ENCODE measurements at places on chromosomes 16 and 17. TPM values are rescaled to one million over a fixed set of nuclear protein-coding genes. Genes with fewer than 3 reads are reported as not detected.

The SCGB1C2 gene
- not detected for total RNA-seq

The SCNN1G gene
- 2.6 TPM for total RNA-seq

The PSMB10 gene
- 49.4 TPM for total RNA-seq

The PERCC1 gene
- total RNA-seq: not detected

The TP53TG3 gene
- total RNA-seq: 0.49 TPM

The USH1G gene
- total RNA-seq: 0.11 TPM

The DYNLRB2 gene
- total RNA-seq: not detected

The MYOCD gene
- 0.66 TPM for total RNA-seq

The LYRM1 gene
- 32.0 TPM for total RNA-seq

The RRAD gene
- total RNA-seq: 53.2 TPM

The KRT25 gene
- total RNA-seq: not detected

The TNFSF12 gene
- total RNA-seq: 11.1 TPM

The TBC1D26 gene
- total RNA-seq: not detected

The KCNG4 gene
- total RNA-seq: not detected

The ARL6IP1 gene
- 271 TPM for total RNA-seq

The CDH16 gene
- 8.5 TPM for total RNA-seq

The SLFN12 gene
- total RNA-seq: not detected

The GDPD1 gene
- 0.37 TPM for total RNA-seq

The GINS2 gene
- total RNA-seq: 28.5 TPM

The TMEM238L gene
- total RNA-seq: not detected

The SP2 gene
- total RNA-seq: 18.1 TPM

The KRT35 gene
- total RNA-seq: not detected

The PIK3R5 gene
- 0.18 TPM for total RNA-seq

The RASD1 gene
- 4.9 TPM for total RNA-seq

The NME2 gene
- 1,867 TPM for total RNA-seq

The CPNE7 gene
- total RNA-seq: 75.3 TPM

The IL34 gene
- 0.43 TPM for total RNA-seq

The SLC47A1 gene
- total RNA-seq: 20.1 TPM

The KRT17 gene
- 0.66 TPM for total RNA-seq

The SLC6A2 gene
- total RNA-seq: 0.05 TPM

The C16orf74 gene
- 17.7 TPM for total RNA-seq

The IL17C gene
- total RNA-seq: not detected

The PARN gene
- 36.5 TPM for total RNA-seq

The SULT1A3 gene
- 8.0 TPM for total RNA-seq

The CMTM2 gene
- not detected for total RNA-seq
